Hypothalamus (tissue), 51 donors: ENCODE measurements at places on chromosomes 3 and 15.

DNA sequence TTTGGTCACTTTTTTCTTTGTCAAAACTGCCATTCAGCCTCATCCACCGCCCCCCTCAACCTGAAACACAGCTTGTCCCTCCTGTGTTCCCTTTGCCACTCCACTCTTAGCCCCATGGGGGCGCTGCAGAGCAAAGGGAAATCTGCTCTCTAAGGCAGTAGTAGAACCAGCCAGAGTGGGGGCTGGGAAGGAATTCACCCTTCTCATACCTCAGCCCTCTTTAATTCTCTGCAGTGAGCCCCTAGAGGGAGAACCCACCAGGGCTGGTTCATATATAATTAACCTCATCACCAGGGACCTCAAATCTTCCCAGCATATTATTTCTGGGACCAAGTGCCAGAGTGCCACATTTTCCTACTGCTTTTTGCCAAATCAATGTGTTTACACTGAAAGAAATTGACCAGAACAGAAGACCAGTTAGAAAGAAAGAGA lies 2.8 kb upstream of the BCL6 start:
- peak; percentile 65 for DNase-seq

- no peak for DNase-seq
Measured at GRCh38 chr15:80464951-80465625, 60.9 kb downstream of the ARNT2 start.

- no peak for DNase-seq
Measured at GRCh38 chr3:7193269-7193668, 332.4 kb downstream of the GRM7 start.

- no peak for DNase-seq
Measured at GRCh38 chr3:135965129-135965505, 411 bp upstream of the PPP2R3A start.

DNA sequence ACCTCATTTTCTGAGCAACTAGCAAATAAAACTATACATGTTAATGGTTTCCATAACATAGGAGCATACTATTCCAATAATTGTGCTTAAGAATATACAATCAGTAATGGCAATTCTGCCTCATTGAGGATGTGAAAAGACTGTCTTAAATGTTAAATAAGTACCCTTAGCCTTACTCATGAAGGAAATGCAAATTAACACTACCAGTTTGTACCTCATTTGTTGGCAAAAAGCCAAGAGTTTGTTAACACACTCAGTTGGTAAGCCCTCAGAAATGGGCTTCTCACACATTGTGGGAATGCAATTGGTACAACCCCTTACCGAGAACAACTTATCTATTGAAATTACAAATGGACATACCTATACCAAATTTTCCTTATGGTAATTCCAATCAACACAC lies 9.2 kb upstream of the STT3B start:
- no peak for DNase-seq

- no peak for DNase-seq
Measured at GRCh38 chr3:112889357-112889756, 42.7 kb upstream of the CD200R1L start.

DNA sequence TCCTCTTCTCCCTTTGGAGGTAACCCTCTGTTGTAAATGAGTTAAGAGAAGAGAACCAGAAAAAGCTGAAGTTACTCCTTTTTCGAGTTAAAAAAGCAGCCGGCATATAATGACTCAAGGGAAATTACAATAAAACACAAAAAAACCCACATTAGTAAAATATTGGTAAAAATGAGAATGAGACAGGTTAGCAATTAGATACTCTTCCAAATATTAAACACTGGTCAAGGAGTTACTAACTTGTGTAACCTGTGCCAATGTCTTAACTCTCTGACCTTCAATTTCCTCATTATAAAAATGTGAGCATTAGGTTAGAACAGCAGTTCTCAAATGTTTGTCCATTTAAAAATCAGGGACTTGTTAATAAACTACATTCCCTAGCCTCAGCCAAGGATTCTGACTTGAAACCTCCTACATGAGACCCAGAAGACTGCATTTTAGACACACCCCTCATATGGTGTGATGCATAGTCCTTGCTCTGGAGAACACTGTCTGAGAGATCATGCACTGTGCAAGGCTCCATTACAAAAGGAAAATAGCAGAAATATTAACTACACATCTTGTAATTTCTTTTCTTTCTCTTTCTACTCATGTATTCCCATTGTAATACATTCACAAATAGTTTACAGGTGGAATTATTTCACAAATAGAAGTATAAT lies 42.7 kb upstream of the TOP2B start:
- no peak for DNase-seq

DNA sequence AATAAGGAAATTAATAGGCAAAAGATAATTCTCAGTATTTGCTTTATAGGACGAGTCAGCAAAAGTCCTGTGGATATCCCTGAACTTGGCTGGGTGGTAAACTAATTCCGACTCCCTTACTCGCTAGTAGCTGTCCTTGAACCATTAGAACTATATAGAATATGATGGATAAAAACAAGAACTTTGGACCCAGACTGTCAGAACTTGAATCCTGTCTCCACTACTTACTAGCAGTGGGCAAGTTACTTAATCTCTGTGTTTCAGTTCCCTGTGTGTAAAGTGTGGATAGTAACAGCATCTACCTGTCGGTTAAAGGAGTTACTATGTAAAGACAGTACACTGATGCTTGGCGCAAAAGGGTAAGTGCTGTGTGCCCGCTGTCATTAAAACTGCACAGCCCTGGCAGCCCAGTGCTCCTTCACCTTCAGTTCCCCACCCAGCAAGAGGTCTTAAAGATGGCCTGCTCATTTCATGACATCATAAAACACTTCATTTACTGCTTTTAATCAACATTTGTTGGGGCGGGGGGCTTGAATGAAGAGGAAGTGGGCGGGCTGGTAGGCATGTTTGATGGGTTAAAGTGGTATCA lies 7.3 kb downstream of the TPM1 start:
- DNase-seq, result no peak

GRCh38 chr3:23815879-23816278 lies 10.1 kb downstream of the UBE2E1 start:
- no peak for DNase-seq

GRCh38 chr3:116449546-116450350 lies 4.5 kb upstream of the LSAMP start:
- DNase-seq, result no peak

DNA sequence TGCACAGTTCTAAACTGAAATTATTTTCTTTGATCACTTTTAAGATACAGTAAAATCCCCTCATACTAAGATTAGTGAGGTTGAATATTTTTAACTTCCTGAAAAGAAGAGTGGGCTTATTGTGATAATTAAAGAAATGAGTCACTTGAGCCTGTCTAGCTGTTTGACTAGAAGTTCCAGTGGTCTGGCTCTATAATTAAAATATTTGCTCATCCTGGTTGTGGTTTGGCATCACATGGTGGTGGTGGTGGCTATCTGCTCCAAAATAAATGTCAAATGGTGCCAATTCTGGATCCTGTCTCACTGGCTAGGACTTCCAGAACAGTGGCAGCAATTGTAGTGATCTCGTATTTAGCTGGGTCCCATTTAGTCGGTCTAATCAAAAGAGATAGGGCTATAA lies 8.6 kb upstream of the TEX9 start:
- DNase-seq, result no peak

DNA sequence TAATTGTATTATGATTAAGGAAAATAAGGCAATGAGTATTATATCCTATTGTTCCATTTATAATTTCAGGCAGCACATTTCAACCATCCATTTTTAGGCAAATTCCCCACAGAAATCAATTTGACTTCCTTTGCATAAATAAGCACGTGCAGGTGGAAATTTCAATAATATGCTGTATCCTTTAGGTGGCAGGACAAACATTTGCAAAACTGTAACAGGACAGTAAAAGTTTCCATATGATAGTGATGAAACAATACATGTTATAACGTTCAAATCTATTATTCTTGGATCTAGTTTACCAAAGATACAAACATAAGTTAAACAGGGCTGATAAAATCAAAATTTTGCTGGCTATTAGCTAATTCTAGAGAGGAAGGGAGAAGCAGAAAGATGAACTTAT lies 8.5 kb downstream of the UACA start:
- DNase-seq, result no peak

GRCh38 chr3:159229116-159229680 lies 427.3 kb downstream of the MFSD1 start:
- DNase-seq, result no peak

DNA sequence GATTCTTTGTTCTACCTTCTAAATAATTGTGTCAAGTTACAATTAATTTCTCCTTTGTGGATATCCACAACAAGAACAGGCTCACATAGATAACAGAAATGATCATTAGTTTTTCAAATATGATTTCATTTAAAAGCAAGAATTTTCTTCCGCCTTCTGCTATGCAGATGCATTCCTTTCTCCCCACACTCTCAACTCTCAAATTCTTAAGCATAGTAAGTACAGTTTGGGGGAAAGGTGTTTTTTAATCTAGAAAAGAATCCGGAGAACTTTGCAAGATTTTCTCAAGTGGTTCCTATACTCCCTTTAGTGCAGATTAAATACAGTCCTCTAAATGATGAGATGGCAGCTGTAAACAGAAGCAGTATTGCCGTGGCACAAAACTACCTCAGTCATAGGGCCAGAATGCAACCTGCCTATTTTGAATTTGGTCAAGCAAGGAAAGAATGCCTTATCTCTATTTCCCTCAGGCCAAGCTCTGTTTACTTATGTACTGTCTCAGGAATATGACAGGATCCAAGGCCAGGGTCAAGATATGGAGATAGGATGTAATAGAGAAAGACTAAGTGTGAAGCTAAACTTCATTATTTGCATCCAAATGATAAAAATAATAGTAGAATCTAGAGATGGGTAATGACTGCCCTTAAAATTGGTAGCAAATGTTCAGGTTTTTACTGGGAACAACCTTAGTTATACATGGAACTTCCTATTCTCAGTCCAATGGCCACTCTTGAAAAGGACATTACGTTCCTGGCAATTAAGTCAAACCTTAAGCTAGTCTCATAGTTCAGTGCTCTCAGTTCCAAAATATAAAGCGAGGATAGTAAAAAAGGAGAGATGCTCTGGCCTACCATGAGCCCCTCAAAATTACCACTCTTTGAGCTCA lies 77.3 kb upstream of the PHLDB2 start:
- DNase-seq, result no peak

DNA sequence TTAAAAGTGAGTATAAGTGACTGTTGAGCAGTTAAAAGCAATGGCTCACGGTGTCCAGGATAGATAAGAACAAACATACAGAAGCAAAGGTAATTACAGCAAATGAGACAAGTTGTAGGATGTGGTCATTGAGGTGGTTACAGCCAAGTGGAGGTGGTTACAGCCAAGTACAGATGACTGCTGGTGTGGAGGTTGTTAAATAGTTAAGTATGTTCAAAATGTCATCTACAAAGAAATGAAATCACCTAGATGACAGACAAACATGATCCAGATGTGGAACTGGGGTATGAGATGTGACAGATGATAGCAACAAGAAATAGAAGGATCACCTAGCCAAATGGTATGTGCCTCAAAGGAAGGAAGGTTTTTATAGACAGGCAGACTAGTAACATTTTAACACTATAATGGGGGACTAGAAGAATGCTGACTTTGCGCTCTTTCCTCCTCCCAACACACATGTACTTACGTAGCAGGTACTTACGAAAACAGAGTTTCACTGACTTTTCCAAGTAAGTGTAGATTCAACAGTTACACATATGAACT lies 6.8 kb upstream of the ANKRD28 start:
- no peak for DNase-seq

GRCh38 chr15:39455471-39455991 lies 125.3 kb upstream of the THBS1 start:
- no peak for DNase-seq

- DNase-seq, result no peak
Measured at GRCh38 chr15:76187163-76187562, 124.1 kb downstream of the ETFA start.
